Omental fat pad (tissue), 4 donors: ENCODE measurements at places on chromosomes 7 and 10. TPM values are rescaled to one million over a fixed set of nuclear protein-coding genes. Genes with fewer than 3 reads are reported as not detected.

DNA sequence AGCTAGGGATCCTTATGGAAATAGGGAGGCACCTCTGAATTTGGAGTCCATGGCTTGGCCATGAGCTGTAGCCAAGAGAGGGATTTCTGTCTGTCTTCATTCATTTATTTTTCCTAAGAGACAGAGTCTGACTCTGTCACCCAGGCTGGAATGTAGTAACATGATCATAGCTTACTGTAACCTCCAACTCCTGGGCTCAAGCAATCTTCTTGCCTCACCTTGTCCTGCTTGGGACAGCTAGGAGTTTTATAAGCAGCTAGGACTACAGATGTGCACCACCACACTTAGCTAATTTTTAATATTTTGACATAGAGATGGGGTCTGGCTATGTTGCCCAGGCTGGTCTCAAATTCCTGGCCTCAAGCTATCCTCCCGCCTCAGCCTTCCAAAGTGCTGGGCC, 8.5 kb upstream of the HABP2 start:
- no peak for DNase-seq

DNA sequence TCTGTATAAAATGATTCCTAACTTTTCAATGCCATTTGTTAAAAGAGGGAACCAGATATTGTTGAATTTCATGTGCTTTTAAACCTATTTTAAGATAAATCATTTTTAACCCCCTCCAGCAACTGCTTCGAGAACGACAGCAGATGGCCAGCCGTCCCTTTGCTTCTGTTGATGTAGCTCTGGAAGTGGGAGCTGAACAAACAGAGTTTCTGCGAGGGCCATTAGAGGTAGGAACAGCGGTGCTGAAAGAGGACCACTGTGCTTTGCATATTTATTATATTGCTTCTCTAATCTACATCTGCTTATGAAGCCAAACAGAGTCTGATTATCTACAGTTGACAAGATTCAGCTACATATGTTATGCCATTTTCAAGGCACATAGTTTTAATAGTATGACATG, 545.9 kb downstream of the GFRA1 start:
- no peak for DNase-seq

GRCh38 chr10:131090761-131091661, 220.5 kb downstream of the TCERG1L start:
- no peak for DNase-seq

SLC16A12 gene
- 2.4 TPM for total RNA-seq

DNA sequence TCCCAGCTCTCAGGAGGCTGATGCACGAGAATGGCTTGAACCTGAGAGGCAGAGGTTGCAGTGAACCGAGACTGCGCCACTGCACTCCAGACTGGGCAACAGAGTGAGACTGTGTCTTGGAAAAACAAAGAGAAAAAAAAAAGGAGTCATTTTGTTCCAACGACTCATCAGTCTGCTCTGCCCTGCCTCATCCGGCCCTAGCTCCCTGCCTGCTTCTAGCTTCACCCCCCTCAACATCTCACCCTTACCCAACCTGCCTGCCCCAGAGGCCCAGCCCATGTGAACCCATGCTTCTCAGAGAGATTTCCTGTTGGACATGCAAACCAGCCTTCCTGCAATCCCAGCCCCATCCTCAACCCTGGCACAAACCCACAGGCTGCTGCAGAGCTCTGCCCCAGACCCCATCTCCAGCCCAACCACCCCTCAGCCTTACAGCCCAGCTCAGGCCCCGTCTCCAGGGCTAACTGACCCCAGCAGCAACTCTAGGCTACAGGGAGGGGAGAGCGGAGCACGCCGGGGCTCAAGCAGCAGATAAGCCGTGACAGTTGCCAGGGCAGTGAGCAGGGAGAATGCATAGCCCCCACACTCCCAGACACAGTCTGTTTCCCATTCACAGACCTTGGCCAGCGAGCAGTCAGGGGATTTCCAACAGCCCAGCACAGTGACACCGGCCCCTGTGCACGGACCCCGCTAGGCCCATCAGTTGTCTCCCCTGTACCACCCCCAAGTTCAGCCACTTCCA, 86.0 kb upstream of the KCTD7 start:
- DNase-seq, result no peak
